ENCODE measurements at places on chromosomes 3 and 15. TPM values are rescaled to one million over a fixed set of nuclear protein-coding genes. Genes with fewer than 3 reads are reported as not detected.

The TMEM40 gene
- total RNA-seq, result not detected

The CTXN2 gene
- total RNA-seq, result not detected

The ZNF662 gene
- 17.6 TPM for total RNA-seq

The CCRL2 gene
- total RNA-seq, result 2.8 TPM

GRCh38 chr3:112802338-112802737 lies 44.3 kb downstream of the CD200R1L start:
- no peak for DNase-seq

GRCh38 chr3:78761126-78761525 lies 1006.7 kb downstream of the ROBO1 start:
- DNase-seq, result no peak

- no peak for DNase-seq
Measured at GRCh38 chr15:33358306-33358705, 47.5 kb downstream of the RYR3 start.

- DNase-seq, result no peak
Measured at GRCh38 chr3:186280737-186281136, 81.3 kb downstream of the DGKG start.

DNA sequence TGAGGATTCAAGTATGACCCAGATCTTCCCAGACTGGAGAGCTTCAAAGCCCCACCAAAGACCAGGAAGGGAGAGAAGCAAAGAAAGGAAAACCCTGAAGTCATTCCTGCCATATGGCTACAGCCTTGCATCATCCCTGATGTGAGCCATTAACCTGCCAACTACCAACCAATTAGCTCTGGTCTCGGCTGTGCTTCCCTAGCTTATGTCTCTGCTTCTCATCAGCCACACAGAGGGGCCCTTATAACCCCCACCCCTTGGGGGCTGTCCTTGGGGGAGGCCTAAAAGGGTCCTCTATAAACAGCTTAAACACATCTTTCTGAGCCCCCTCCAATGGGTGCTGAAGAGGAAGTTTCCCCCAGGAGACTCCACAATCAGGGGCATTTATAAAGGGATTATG lies 52.8 kb downstream of the NOX5 start:
- no peak for DNase-seq

DNA sequence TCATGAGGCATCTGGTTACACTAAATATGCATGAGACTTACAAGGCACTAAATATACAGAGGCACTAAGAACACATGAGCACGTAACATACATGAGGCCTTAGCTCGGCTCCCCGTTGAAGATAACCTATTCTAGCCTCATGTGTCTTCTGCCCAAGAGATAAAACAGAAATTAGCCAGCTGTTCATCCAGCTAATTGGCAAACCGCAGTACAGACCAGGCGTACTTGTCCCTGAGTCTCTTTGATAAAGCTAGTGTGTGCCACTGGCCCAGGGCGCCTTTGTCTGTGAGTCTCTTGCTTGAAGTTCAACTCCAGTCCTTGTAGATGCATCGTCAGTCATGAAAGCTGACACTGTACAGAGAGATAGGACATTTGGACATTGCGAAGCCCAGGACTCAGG lies 121.9 kb upstream of the SPATA12 start:
- DNase-seq, result no peak

DNA sequence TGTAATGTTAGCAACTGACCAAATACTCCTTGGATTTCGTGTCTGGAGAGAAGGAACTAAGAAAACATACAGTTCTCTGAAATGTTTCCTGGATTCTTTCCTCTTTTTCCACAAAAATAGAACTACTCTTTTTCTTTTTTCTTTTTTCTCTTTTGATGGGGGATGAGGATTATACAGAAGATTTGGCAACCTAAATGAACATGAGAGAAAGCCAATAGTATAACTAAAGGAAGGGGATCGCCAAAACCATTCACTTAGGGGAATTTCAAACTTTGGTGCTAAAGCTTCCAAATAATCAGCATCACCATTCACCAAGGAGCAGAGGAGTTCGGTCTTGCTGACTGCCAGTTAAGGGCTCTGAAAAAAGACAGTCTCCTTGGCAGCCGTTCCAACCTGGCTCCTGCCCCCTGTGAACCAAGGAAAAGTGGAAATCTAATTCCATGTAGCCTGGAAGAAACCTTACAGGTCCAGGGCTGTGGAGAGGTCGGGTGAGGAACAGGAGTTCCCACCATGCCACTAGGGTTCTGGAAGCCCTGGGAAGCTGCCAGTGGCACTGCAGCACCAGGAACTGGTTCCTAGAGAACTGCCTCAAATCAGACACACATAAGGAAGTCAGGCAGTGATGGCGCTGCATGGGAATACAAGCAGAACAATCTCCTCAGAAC lies 176.9 kb downstream of the TNIK start:
- DNase-seq, result no peak

GRCh38 chr15:63176302-63176701 lies 13.1 kb upstream of the RAB8B start:
- no peak for DNase-seq

DNA sequence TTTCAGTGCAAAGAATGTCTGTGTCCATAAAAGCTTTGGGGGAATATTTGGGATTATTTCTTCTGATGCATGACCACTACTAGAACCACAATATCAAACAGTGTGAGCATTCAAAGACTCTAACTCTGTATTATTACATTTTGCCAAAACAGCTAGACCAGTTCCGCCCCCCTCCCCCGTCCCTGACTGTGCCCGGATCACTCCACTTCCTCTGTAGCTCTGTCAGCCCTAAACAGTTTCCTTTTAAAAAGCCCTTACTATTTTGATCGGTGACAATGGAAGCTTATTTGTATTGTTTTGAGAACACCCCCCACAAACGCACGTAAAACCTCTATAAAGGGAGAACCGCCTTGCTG lies 36.6 kb upstream of the EPHB3 start:
- DNase-seq, result no peak
